ENCODE measurements at places on chromosomes 1 and 21.

DNA sequence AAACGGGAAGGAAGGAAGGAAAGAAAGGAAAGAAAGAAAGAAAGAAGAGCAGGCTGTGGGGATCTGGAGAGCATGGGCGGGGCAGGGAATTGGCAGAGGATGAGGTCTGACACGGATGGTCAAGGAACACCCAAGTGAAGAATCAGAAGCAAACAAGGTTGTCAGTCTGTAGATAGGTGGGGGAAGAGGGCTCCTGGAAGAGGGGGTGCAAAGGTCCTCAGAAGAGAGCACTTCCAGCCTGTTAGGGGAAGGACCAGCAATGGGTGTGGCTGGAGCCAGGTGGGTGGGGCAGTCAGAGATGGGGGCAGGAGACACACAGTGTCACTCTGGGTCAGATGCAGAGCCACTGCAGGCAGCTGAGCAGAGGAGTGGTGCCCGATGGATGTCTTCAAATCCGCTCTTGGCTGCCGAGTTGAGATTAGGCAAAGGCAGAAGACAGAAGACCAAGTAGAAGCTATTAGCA, 11.0 kb upstream of the PLA2G2C start:
- DNase-seq: no peak

DNA sequence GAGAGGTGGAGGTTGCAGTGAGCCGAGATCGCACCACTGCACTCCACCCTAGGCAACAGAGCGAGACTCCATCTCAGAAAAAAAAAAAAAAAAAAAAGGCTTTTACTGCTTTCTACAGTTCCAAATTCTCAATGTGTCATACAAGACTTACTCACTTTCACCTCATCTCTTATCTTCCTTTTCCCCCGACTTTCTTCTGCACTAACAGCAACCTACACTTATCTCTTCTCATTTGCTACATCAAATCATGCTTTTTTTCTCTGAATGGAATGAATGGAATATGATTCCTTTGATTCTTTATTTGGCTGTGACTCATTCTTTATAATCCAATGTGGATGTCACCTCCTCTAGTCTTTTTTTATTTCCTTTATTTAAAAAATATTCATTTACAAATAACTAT, 168.4 kb upstream of the DMRTA2 start:
- DNase-seq: no peak

DNA sequence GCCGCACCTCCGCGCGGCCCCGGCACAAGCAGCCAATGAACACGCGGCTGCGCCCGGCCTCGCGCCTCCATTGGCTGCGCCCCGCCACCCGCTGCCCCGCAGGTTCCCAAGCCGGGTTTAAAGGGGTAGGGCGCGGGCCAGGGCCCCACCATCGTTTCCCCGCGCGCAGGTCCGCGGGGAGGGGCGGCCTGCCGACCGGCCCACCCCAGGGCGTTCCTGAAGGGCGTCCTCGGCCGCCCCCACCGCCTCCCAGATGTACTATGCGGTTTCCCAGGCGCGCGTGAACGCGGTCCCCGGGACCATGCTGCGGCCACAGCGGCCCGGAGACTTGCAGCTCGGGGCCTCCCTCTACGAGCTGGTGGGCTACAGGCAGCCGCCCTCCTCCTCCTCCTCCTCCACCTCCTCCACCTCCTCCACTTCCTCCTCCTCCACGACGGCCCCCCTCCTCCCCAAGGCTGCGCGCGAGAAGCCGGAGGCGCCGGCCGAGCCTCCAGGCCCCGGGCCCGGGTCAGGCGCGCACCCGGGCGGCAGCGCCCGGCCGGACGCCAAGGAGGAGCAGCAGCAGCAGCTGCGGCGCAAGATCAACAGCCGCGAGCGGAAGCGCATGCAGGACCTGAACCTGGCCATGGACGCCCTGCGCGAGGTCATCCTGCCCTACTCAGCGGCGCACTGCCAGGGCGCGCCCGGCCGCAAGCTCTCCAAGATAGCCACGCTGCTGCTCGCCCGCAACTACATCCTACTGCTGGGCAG, at the start of gene OLIG1:
TSS of gene OLIG1 (plus strand) at position 148 of the 750 bp plus-strand sequence. CDS start at position 254, 106 bp downstream.
- DNase-seq: no peak

GRCh38 chr1:10489291-10490055, 14.7 kb downstream of the PEX14 start:
- no peak for DNase-seq

- DNase-seq: no peak
Measured at GRCh38 chr1:220908757-220909156, 29.5 kb downstream of the HLX start.

DNA sequence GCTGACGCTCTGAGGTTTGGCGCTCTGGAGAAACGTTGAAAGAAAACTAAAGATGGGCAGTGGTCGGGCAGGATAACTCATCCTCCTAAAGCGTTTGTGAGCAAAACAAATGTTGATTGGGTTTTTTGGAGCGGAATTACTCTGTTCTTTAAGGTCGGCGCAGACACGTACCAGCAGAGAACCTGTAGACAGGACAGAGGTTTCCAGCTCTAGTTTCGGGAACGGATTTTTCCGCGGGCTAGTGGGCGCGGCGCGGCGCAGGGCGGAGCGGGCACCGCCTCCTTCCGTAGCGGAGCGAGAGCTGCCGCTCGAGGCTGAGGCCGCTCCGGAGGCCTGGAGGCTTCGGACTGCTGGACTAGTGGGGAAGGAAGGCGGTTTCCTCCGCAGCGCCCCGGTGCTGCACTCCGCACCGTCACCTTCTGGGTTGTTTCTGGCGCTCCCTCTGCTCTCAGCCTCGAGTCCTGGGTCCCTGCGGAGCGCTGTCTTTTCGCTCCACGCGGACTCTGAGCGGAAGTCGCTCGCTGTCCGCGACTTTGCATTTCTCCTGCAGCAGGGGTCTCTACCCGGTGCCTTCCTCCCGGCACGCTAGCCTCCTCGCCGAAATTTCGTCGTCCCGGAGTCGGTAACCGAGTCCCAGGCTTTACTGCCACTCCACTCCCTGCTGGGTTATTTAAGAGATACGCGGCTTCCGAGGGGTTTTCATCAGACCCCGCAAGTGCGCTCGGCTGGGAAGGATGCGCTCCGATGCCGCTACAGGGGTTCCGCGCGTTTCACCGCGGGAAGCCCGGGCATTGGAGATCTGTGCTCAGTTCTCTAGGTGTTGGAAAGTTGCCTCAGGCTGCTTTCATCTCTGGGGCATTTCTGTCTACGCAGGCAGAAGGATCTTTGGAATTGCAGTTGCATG, 7.0 kb downstream of the FOXD2 start:
- DNase-seq: no peak

- no peak for DNase-seq
Measured at GRCh38 chr1:163203561-163203960, 845 bp upstream of the RGS5 start.

DNA sequence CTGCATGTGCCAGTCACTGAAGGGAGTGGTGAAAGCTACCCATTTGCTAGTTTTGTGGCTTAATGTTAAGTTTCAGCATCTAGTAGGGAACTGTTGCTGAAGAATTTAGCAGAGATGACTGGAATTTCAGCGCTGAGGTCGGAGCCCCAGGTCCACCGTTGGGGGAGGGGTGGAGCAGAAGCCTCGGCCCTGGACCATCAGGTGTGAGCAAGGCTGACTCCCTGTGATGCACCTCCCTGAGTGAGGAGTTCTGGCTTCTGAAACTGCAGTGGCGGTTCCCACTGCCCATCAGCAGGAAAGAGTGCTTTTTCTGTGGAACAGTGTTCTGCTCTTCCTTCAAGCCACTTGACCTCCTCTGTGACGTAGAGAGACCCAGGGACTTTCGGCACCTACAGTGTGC, 1.3 kb downstream of the NOS1AP start:
- DNase-seq: no peak

- DNase-seq: no peak
Measured at GRCh38 chr21:20970691-20971090, 27.5 kb upstream of the NCAM2 start.

GRCh38 chr1:231058416-231059109, 18.5 kb upstream of the FAM89A start:
- DNase-seq: no peak

- DNase-seq: no peak
Measured at GRCh38 chr1:200369131-200369530, 40.7 kb downstream of the ZNF281 start.

GRCh38 chr1:160996178-160996577, 24.8 kb downstream of the F11R start:
- peak; percentile 57 for DNase-seq

DNA sequence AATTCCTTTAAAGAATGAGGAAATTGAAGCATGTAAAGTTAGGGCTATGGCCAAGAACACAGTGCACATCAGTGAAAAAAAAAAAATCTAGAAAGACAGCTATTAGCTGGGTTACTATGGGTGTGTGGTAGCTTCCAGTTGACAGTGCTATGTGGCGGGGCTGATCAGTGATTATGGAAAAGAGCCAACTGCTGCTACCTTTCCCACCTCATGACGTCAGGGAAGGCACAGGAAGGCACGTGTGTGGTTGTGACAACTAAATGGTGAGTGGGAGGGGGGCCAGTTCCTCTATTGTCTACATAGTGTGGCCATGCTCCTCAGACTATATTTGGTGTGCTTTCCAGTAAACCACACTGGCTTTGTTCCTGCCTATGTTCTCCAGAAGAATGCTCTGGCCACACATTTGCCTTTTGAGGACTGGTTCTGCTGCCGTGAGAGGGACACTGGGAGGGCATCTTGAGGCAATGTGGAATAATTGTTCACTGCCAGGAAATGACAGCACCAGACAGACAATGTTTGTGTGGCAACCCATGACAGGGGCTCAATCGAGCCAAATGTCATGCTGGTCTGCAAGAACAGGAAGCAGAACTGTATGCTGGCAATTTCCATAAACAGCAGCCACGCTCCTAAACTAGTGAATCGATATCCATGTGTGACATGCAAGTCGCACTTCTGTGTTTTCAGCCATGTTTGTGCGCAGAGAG, 3.0 kb upstream of the SDE2 start:
- peak; percentile 8 for DNase-seq

DNA sequence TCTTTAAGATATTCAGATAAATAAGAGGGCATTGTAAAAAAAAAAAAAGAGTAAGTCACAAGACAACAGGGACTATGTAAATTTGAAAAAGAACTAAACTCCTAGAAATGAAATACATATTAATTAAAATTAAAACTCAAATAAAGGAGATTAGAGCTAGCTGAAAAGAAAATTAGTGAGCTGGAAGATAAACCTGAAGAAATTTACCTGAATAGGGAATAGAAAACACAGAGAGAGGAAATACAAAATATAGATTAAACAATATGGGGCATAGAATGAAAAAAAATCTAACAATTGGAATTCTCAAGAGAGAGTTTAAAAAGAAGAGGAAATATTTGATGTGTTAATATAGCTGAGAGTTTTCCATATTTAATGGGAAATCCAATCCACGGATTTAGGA, 35.6 kb upstream of the TADA1 start:
- DNase-seq: no peak

GRCh38 chr1:97038410-97038809, 316.8 kb downstream of the PTBP2 start:
- DNase-seq: peak; percentile 79

- no peak for DNase-seq
Measured at GRCh38 chr1:97245682-97246081, 524.1 kb downstream of the PTBP2 start.

DNA sequence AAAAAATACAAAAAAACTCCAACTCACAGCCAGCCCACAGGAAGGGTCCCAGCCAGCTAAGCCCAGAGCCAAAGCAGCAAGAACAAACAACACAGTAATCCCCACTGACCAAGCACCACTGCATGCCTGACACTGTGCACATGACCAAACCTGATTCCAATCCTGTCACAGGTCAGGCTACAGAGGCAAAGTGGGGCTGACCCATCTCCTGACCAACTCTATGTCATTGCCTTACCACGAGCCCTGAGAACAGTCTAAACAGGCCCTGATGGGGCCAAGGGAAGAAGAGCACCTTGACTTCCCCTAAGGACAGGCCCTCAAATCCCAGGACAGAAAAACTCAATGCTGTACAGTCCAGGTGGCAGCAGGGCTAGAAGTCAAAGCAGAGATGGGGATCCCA, 2.4 kb downstream of the LSS start:
- DNase-seq: no peak

GRCh38 chr1:86926883-86927282, 12.4 kb downstream of the HS2ST1 start:
- no peak for DNase-seq

DNA sequence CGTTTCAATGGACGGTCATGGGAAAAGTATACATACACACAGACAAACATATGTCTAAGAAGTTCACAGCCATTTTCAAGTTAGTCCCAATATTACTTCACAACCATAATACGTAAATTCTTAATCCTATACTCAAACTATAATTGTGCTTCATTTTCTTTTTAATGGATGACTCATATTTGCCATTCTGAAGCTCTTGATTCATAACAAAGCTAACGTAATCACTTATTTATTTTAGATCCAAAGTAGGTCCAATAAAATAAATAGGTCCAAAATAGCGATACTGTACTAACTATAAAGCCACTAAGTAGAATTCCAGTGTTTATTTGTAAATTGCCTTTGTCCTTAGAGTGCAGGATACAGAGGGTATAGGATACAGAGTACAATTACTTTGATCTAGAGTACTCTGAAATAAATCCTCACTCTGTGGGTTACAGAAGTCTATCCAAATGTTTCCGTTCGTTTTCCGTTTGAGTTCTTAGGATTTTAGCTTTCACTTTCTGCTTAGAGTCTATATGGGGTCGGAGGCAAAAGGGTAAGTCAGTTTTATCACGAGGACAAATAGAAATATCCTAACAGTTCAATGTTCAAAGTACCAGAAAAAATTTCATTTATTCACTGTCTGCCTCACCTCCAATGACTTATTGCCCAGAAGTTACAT, 8.8 kb upstream of the C1orf115 start:
- no peak for DNase-seq

- DNase-seq: no peak
Measured at GRCh38 chr1:186512698-186513457, 52.0 kb upstream of the PDC start.

- peak; percentile 89 for DNase-seq
Measured at GRCh38 chr1:45929257-45929687, 125.9 kb downstream of the MAST2 start.

GRCh38 chr1:89800022-89800655, 20.7 kb upstream of the LRRC8D start:
- no peak for DNase-seq

DNA sequence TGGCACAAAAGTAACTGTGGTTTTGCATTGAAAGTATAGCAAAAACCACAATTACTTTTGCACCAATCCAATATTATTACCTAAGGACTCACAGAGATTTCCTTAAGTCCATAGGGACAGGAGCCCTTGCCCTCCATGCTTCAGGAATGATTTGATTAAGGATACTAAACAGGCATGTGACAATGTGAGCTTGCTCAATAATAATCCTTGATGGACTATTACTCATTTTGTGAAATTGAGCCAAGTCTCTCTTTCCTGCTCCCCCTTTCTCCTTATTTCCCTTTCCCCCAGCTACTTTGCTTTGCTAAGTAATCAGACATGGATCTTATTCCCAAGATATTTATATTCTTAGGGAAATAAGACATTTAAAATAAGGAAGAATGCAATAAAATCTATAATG, 21.6 kb upstream of the RGL1 start:
- DNase-seq: no peak

GRCh38 chr1:10631121-10631810, 156.5 kb downstream of the PEX14 start:
- DNase-seq: no peak

DNA sequence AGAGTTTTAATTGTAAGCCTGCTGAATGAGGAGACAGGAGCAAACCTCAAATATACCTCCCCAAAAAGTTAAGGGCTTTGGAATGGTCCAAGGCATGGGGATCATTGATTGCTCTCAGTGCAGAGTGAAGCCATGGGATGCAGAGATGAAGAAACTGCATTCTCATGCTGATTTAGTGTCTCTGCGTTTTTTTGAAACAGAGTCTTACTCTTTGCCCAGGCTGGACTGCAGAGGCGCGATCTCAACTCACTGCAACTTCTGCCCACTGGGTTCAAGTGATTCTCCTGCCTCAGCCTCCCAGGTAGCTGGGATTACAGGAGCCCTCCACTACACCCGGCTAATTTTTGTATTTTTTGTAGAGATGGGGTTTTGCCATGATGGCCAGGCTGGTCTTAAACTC, 99.3 kb upstream of the ETV3 start:
- no peak for DNase-seq

All from HFFc6 (cell line).